ENCODE measurements at places on chromosomes 4 and X. TPM values are rescaled to one million over a fixed set of nuclear protein-coding genes. Genes with fewer than 3 reads are reported as not detected.
A peak's percentile ranks its signal among the peaks of the same experiment; 100 is the strongest.

The HTN3 gene
- total RNA-seq = not detected

The RFC1 gene
- 37.1 TPM for total RNA-seq

The GAGE12E gene
- total RNA-seq = not detected

The CABS1 gene
- total RNA-seq = not detected

The C1QTNF7 gene
- total RNA-seq = 10.5 TPM

The YY2 gene
- total RNA-seq = 2.0 TPM

The ODAPH gene
- not detected for total RNA-seq

The COL4A6 gene
- 16.7 TPM for total RNA-seq

DNA sequence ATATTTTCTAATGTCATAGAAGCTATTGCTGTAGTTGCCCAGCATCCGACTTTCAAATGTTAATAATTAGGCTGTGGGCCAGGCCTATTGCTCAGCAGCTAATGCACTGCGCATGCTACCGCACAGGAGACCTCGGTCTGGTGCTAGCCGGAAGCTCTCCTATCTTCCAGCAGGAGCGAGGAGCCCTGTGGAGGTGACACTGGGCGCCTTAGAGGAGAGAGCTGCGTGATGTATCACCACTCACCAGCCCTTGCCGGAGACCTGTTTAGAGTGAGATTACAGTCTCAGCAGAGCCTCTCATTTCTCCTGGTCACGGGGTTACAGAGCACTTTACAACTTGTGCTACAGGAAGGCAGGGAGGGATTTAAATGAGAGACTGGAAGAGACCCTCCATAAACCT is 31.1 kb upstream of the MID1IP1 start:
- no peaks in the 10 kb centered on the region for H3K4me1 ChIP-seq
- no peak overlapping the region for H3K4me3 ChIP-seq

GRCh38 chr4:1993169-1993516 is 15.6 kb downstream of the NELFA start:
- no peaks in the 10 kb centered on the region for H3K27me3 ChIP-seq
- DNase-seq = no peak
- H3K36me3 ChIP-seq = no peaks in the 10 kb centered on the region
- no peak overlapping the region for H3K27ac ChIP-seq
- no peaks in the 10 kb centered on the region for H3K4me1 ChIP-seq
- no peak overlapping the region for H3K4me3 ChIP-seq

DNA sequence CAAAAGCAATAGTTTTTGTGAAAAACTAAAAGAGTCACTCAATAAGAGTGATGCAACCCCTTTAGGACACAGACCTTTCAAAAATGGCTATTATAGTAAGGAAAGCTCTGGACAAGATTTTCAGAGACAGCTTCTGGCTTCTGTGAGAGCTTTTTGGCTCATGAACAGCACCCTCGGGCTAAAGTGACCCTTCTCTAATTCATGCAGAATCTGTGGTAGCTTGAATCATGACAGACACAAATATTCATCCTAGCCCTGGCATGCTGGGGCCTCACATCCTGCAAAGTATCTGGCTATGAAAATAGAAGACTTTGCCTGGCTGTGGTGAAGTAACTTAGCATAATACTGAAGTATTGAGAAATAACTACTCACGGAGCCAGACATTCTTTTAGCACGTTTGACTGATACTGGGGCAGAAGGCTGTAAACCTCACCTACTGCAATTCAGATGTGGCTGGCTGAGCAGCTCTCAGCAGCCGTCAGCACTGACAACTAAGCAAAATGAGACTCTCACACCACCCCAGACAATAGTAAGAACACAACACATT is 327.3 kb downstream of the MAPK10 start:
- peak; percentile 17 for DNase-seq
- no peaks in the 10 kb centered on the region for H3K27me3 ChIP-seq
- no peak overlapping the region for H3K4me3 ChIP-seq
- H3K4me1 ChIP-seq = no peaks in the 10 kb centered on the region
- H3K36me3 ChIP-seq = no peaks in the 10 kb centered on the region

Measured in lung (tissue), 17 donors.